ENCODE measurements at places on chromosomes 7 and 10. TPM values are rescaled to one million over a fixed set of nuclear protein-coding genes. Genes with fewer than 3 reads are reported as not detected.

GRCh38 chr10:78433766-78434535 is 400.3 kb downstream of the RPS24 start:
- DNase-seq, result no peak

- DNase-seq, result no peak
These were observed 597.7 kb downstream of the NRG3 start for GRCh38 chr10:82472406-82473335.

DNA sequence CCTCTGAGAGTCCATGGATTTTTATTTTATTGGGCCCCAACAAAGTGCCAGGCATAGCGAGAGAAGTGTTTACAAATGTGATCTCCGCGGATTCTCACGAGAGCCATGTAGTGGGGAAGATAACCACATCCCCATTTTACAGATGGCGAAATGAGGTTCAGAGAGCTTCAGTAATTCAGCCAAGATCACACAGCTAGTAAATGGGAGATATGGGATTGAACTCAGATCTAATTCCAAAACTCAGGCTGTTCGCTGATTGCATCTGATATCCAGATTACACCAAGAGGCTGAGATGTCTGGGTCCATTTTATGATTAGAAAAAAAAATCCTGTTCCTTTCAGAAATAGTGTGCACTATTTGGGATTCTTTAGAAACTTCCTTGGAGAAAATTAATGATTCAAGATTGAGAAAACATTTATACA is 1.3 kb downstream of the FAS start:
- DNase-seq, result no peak

- no peak for DNase-seq
These were observed 76.5 kb downstream of the TEX36 start for GRCh38 chr10:125606414-125607010.

The PTPRN2 gene
- under 0.01 TPM for total RNA-seq

DNA sequence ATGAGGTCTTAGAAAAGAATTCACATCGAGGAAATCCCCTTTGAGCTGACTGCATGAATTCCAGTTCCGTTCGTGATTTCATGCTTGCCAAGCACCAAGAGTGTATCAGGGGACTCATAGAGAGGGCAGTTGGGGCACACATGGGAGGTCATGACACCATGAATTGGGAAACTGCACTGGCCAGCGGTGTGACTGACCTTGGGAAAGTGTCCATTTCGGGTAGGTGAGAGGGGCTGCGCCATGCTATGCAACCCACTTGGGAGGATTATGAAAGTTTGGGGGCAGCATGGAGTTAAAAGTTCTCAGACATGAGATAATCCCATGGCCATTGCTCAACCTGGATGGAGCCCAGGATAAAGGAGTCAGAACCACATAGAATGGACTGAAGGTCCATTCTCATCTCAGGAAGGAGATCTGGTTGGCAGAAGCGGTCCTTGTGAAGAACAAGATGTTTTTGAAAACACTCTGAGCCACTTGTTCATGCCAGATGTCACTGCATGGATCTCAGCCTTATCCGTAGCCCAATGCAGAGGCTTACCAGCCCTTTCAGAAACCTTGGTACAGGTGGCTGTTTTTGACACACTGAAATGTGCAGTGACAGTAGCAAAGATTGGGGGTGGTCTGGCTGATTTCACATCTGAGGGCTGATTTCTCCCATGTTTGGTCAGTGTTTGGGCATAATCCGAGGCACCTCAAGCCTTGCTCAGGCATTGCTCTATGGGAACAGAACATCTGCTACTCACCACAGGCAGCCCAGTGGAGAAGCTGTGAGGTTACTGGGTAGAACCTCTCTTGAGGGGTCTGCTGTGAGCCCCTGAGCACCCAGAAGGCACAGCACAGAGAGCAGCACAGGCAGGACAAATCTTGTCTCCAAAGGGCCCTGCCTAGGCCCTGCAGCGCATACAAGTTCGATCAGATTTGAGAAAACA is 252.3 kb downstream of the CXCL12 start:
- no peak for DNase-seq

- no peak for DNase-seq
These were observed 86.7 kb downstream of the PARD3 start for GRCh38 chr10:34728361-34728760.

- DNase-seq, result no peak
These were observed 6.2 kb downstream of the LRIT1 start for GRCh38 chr10:84235096-84235495.

GRCh38 chr10:66180581-66181318 is 745.1 kb upstream of the LRRTM3 start:
- DNase-seq, result peak; percentile 52

The SEC61G gene
- total RNA-seq, result 3,014 TPM

GRCh38 chr10:76759681-76760080 is 877.9 kb downstream of the KCNMA1 start:
- DNase-seq, result no peak

GRCh38 chr7:157791261-157791660 is 454.5 kb downstream of the DNAJB6 start:
- DNase-seq, result no peak

GRCh38 chr7:134782121-134782623 is 2.7 kb downstream of the CALD1 start:
- peak; percentile 53 for DNase-seq

DNA sequence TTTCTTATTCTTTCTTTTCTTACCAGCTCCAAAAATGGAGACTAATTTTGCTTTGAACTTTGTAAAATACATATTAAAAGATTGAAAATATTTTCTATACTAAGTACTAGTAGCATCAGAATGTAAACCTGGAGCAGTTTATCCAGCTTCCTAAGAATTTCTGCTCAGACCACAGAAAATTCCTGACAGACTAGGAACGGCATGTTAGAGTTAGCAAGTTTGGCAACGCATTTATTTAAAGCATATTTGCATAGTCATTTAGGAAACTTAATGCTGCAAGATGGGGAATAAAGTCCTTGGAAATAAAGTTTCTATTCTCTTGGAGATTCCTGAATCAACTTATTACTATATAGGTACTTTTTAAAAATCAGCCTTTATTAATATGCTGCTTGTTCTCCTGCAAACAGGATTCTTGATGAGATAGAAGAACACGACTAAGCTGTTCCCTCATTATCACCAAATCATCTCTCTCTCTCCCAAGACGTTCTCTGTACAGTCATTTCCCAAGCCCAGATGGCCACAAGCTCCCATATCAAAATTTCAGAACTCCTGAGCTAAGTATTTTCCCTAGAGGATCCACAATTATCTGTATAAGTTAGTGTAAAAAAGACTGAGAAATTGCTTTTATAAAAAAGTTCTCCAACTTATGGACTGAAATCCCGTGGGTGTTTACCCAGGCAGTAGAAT is 305.8 kb upstream of the NEBL start:
- DNase-seq, result no peak

The ANK3 gene
- total RNA-seq, result 1.8 TPM

DNA sequence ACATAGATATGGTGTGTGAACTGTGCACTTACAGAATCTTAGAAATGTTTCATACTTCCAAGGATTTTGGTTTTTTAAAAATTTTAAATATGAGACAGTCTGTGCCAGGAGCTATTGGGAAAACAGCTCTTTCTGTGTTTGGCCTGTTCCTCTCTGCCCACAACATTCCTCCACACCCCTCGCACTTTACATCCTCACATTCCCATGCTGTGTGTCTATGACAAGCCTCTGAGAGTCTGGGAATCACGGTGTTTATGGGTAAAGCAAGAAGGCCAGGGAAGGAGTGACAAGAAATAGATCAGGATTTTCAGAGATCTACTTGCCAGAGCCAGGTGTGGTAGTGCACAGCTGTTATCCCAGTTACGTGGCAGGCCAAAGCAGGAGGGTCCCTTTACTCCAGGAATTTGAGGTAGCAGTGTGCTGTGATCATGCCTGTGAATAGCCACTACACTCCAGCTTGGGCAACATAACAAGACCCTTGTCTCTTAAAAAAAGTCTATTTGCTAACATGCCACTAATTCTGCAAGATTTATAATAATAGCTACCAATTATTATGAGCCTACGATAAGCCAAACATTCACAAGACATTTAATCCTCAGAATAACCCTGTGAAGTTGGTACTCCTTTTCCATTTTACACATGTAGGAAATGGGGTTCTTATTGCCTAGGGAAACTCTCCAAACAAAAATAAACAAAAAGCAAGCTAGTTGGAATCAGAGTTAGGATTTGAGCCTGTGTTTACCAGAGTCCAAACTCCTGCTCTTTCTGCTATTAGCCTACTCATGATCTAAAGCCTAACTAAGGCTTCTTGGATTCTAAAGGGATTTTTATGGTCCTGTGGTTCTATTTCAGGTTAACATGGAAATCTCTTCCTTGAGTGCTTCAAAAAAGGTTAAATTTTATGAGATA is 168.3 kb upstream of the SP8 start:
- no peak for DNase-seq

DNA sequence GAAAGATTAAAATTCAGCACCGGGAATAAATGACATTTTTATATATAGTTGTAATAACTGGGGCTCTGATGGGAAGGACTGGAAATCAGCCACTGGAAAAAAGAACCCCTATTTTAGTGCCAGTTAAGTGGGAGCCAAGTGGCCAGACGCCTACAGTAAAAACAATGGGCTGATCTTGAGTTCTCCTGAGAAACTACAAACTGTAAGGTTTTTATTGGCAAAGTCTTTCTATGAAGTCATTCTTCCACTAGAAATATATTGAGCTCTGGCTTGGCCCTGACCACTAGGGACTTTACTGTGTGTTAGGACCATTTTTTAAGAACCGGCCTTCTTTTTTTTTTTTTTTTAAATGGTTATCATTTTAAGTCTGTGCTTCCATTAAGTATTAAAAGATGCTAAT is 79.6 kb downstream of the ZNF22 start:
- DNase-seq, result no peak

GRCh38 chr7:55110993-55111361 is 92.2 kb downstream of the EGFR start:
- peak; percentile 80 for DNase-seq

- peak; percentile 90 for DNase-seq
These were observed 5.4 kb upstream of the FAM170B start for GRCh38 chr10:49139028-49139845.

The SH2B2 gene
- total RNA-seq, result 0.56 TPM

The CAMK2G gene
- total RNA-seq, result 18.9 TPM

The AZGP1 gene
- total RNA-seq, result not detected

- no peak for DNase-seq
These were observed 134.1 kb upstream of the ZNF32 start for GRCh38 chr10:43782814-43783213.

GRCh38 chr10:65423043-65423442 is 1502.8 kb upstream of the LRRTM3 start:
- DNase-seq, result no peak

GRCh38 chr10:75845176-75845947 is 413.9 kb downstream of the LRMDA start:
- DNase-seq, result no peak

DNA sequence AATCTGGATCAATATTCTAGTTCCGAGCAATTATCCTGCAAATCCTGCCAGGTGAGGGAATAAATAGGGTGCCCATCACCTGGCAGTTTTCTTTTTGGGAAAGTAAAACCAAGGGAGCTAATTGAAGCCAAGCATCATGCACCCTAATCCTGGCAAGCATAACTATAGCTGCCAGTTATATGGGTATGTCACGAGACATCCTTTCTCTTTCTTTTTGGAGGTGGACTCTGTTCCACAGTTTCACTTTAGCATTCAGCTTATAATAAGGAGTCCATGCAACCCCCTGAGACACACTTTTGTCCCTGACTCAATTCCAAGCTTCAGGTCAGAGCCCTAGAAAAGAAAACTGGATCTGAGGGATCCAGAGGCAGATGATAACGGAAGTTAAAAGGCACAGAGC is 222.5 kb downstream of the PHF14 start:
- DNase-seq, result no peak

GRCh38 chr10:24370877-24371276 is 161.9 kb downstream of the KIAA1217 start:
- DNase-seq, result no peak

The ABCA13 gene
- under 0.01 TPM for total RNA-seq

DNA sequence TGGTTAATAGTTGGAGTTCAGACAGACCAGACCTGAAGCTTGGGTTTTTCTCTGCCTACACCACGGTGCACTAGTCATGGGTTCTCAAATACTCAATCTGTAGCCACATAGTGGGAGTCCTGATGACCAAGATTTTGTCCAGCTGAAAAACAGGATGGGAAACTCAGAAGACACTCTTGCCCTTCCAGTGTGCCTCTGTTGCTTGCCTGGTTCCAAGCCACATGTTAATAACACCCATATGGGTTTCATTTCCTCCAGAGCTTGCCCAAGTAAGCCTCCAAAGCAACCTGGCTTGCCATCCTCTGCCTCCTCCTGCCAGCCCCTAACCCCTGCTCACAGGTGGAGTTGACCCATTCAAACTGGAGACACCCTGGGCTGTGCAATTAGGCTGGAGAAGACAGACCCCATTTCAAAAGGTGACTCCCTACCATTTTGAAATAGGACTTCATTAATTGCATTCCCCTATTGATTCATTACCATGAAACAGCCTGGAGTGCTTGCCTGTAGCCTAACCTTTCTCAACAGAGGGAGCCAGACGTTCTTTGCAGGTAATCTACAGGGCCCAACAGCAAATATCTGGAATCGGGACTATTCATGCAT is 108.0 kb upstream of the HABP2 start:
- no peak for DNase-seq

GRCh38 chr7:149883452-149883861 is 9.7 kb downstream of the ATP6V0E2 start:
- peak; percentile 51 for DNase-seq

The ADAMTS14 gene
- under 0.01 TPM for total RNA-seq

The C10orf67 gene
- total RNA-seq, result 0.18 TPM

The ITIH5 gene
- total RNA-seq, result under 0.01 TPM

DNA sequence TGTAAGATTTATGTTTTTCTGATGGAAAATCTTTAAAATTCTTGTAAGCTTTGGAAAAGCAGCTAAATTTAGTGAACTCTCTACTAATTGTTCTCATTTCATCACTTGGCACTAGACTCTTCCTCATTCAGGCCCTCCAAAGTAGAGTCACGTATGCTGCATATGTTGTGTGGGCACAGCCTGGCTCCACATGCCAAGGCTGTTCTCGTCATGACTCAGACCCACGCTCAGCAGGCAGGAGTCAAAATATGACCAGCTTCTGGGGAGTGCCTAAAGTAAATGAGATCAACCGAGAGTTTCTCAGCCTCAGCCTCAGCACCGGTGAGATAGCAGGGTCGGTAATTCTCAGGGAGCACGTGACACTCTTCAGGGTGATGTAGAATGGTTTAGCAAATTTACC is 1672.9 kb downstream of the REEP3 start:
- no peak for DNase-seq

DNA sequence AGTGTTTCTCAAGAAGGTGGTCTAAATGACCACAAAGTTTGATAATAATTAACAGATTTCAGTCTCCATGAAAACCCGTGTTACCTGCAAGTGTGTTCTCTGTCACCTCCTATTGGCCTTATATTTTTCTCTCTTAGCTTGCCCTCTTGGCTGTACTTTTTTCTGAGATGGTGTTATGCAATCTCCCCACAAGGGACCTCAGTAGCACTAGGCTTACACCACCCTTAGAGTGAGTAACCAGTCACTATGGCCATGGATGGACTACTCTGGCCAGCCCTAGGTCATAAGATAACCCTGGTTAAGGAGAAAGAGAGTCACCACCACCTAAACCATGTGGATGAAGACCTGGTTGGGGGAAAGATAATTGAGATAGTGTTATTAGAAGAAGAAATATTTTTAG is 76.8 kb downstream of the NPSR1 start:
- no peak for DNase-seq
